Small intestine (tissue), 16 donors: ENCODE measurements at places on chromosomes 12 and 14.

DNA sequence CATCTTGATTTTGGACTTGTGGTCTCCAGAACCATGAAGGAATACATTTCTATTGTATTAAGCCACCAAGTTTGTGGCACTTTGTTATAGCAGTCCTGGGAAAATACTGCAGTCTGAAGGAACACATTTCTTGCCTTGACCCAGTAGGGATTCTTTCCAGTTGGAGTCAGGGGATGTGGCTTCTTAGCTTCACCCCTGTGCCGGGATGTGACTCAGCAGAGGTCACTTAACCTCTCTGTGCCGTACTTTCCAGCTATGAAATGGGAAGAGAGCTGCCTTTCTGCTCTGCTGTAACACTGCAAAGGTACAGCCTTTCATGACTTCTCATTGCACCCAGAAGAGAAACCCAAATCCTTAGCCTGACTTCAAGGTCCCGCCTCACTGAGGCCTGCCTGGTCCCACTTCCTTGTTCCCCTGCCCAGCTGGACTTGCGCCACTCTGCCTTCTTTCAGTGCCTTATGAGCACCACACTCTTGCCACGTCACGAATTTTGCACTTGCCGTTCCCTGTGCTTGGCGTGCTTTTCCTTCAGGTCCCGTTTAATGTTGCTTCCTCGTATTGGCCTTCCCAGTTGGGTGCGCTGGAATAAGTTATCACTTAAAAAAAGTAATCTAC lies 24.2 kb downstream of the CHST11 start:
- no peaks in the 10 kb centered on the region for H3K36me3 ChIP-seq
- H3K4me1 ChIP-seq = peaks cover 14% of the 10 kb centered on the region
- H3K4me3 ChIP-seq = no peak overlapping the region
- H3K27me3 ChIP-seq = no peaks in the 10 kb centered on the region
- H3K27ac ChIP-seq = peak overlapping the region; percentile 29
- no peak for DNase-seq

DNA sequence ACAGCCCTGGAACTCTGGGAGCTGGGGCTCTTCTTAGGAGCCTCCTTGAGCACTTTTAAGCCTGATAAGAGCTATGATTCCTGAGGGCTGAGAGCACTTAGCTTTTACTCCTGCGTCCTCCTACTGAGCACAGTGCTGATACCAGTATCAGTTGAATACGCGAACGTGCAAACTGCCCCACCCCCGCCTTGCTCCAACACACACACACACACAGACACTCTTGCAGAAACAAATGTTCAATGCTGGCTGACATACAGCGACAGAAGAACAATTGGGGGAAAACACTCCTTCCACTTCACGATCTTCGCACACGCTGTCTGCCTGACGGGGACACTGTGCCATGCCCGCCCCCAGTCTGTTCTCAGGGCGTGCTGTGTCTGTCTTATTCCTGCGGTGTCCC lies 57.2 kb upstream of the DLK1 start:
- peaks cover 81% of the 10 kb centered on the region for H3K4me1 ChIP-seq
- H3K4me3 ChIP-seq = no peak overlapping the region
- no peaks in the 10 kb centered on the region for H3K36me3 ChIP-seq
- no peaks in the 10 kb centered on the region for H3K27me3 ChIP-seq

GRCh38 chr14:81141426-81141825 lies 79.3 kb downstream of the GTF2A1 start:
- H3K4me1 ChIP-seq = no peaks in the 10 kb centered on the region
- H3K36me3 ChIP-seq = no peaks in the 10 kb centered on the region
- no peak overlapping the region for H3K27ac ChIP-seq
- H3K27me3 ChIP-seq = no peaks in the 10 kb centered on the region
- H3K4me3 ChIP-seq = no peak overlapping the region
- no peak for DNase-seq

DNA sequence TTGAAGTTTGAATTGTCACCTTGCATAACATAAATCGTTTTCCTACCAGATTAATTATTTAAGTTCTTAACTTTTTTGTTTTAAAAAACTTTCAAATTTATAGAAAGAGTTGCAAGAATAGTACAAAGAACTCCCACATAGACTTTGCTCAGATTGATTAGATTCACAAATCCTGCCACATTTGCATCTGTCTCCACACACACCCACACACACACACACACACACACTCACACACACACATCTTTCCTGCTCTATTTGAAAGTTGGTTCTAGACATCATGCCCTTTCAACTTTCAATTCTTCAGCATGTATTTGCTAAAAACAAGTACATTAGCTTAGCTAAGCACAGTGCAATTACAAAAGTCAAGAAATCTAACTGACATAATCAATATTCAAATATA lies 184.0 kb downstream of the ITPR2 start:
- no peak overlapping the region for H3K27ac ChIP-seq
- H3K4me3 ChIP-seq = no peak overlapping the region
- peaks cover 3% of the 10 kb centered on the region for H3K36me3 ChIP-seq
- no peaks in the 10 kb centered on the region for H3K27me3 ChIP-seq
- no peak for DNase-seq
- no peaks in the 10 kb centered on the region for H3K4me1 ChIP-seq

DNA sequence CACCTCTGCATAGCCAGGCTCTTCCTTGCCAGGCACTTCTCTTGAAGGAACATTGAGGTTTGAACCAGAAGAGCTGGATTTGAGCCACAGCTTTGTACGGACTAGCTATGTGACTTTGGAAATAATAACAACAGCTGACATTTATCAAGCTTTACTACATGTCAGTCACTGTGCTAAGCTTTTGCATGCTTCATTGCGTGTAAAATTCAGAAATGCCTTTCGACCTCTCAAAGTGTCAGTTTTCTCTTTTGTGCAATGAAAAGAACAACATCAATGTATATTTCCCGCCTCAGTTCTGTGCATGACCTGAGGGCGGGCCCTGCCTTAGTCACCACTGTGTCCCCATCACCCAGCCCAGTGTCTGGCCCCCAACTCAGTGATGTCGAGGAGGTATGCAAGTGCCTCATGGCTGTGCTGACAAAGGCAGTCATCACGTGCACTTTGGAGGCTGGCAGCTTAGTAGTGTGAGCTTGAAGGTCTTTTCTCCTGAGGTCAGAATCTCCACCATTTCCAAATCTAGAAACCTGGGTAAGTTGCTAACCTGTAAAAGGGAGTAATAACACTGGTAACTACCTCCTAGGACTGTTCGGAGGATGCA lies 17.9 kb upstream of the AQP2 start:
- DNase-seq = no peak
- no peak overlapping the region for H3K27ac ChIP-seq
- no peaks in the 10 kb centered on the region for H3K27me3 ChIP-seq
- H3K4me3 ChIP-seq = no peak overlapping the region

- no peak overlapping the region for H3K27ac ChIP-seq
- DNase-seq = no peak
- H3K27me3 ChIP-seq = no peaks in the 10 kb centered on the region
- no peaks in the 10 kb centered on the region for H3K36me3 ChIP-seq
- no peak overlapping the region for H3K4me3 ChIP-seq
- H3K4me1 ChIP-seq = no peaks in the 10 kb centered on the region
Observed at GRCh38 chr12:17388679-17389078, 701.3 kb downstream of the RERGL start.
